ENCODE measurements at places on chromosomes 2 and 18.

DNA sequence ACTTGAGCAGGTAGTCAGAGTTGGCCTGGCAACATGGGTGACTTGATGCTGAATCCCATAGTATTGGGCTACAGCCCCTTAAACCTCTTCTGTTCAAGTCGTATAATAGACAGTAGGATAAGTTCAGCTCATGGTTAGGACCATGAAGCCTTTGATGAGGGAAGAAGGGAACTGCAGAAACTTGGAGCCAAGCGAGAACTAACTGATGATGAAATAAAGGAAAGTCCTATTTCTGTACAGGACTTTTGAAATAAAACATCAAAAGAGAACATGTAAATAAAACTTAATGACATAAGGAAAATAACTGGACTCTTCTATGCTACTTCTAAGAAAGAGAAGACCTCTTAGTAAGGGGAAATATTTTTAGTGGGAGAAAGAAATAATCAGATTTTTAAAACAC lies 51.2 kb upstream of the UGP2 start:
- no peak for DNase-seq

- DNase-seq = no peak
Measured at GRCh38 chr2:97911206-97911921, 84.4 kb downstream of the TMEM131 start.

GRCh38 chr2:134425724-134426496 lies 172.0 kb downstream of the MGAT5 start:
- no peak for DNase-seq

- no peak for DNase-seq
Measured at GRCh38 chr2:233945146-233945545, 28.0 kb downstream of the TRPM8 start.

- DNase-seq = peak; percentile 45
Measured at GRCh38 chr18:50194631-50195532, at the start of gene MYO5B. Gene MYO5B, minus strand, starts transcription at chr18:50195147. Its CDS starts 354 bp downstream, at chr18:50194793.

DNA sequence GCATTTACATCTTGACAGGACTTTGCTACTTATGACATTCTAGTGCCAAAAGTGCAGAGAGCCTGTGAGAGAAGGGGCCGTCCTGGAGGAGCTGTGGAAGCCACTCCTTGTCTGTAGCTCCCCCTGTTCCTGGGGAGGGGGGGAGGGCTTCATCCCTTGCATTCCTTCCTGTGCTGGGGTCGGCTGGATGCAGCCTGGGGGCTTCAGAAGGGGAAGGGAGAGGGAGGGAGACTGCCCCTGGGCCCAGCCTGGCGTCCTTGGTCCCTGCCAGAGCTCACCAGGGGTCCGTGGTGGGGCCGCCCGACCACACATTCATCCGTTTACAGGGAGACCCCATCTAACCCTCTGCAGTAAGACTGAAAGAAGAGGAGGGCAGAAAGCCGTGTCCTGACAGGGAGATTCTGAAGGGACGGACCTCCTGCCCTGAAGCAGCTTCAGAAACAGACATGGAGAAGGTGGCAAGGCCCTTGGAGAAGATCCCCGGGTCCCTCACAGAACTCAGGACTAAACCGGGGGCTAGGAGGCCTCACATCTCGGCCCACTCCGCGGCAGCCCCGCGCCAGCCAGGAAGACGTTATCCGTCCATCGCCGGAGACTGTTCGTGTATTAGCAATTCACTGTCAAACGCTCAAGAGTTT lies 258.3 kb upstream of the SALL3 start:
- DNase-seq = peak; percentile 62

DNA sequence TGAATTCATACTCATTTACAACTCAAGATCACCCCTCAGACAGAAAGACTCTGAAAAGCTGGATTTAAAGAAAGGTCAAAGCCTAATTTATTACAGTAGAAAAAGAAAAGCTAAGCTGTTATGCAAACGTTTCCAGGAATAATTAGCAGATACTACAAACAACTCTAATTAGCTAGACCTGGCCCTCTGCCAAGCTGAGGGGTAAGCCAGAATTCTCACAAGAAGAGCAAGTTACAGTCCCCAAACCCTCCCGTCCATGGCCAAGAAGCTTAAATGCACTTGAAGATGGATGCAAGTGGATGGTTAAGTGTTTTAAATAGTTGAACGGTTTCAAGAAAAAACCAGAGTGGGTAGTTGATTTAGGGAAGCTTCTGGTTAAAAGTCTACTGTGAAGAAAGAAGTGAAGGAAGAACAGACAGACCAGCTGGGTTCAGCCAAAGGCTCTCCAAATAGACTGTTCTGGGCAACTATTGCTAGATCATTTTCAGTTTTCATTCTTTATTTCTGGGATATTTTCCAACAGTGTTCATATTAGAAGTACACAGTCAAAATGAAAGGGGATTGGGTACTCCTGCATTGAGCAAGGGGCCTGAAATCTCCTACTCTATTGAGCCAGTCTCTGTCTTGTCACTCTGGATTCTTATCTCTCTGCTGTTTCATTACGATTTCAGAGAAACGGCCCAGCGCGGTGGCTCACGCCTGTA lies 4.8 kb downstream of the LMAN2L start:
- no peak for DNase-seq

- DNase-seq = peak; percentile 10
Measured at GRCh38 chr2:114261366-114261765, 181.1 kb upstream of the DPP10 start.

DNA sequence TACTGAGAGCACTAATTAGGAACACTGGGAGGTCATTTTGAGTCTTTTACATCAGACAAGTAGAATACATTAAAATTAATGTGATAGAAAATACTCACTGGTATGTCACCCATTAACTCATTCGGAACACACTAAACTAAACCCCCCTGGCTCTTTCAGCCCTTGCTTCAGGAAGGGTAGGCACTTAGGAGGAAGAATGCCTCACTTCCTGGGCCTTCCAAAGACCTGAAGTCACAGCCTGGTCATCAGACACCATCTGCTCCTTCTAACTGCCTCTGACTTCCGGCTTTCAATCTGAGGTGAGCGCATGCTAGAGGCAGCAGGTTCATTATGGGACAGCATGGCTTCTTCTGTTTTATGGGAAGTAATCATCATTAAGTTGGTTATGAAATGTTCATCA lies 451.4 kb downstream of the PID1 start:
- no peak for DNase-seq

- DNase-seq = no peak
Measured at GRCh38 chr18:62566199-62566598, 43.4 kb downstream of the ZCCHC2 start.

DNA sequence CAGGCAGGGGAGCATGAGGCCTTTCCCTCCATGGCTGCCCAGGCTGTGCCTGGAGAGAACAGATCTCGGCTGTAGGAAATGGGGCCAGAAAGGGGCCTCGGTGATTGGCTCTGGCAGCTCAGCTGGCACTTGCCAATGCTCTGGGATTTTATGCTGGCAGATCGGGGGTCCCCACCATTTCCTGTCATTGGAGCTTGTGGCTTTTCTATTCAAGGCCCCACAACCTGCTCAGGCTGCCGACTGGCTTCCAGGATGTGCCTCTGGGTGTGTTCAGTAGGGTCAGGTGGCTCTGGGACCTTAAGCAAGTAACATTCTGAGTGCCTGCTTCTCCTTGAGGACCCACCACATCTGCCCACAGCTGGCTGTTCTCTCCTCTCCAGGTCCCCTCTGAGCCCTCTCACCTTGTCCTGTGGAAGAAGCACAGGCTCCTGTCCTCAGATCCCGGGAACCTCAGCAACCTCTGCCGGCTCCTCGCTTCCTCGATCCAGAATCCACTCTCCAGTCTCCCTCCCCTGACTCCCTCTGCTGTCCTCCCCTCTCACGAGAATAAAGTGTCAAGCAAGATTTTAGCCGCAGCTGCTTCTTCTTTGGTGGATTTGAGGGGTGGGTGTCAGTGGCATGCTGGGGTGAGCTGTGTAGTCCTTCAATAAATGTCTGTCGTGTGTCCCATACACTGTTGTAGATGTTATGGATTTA lies 4.2 kb downstream of the GNLY start:
- no peak for DNase-seq

GRCh38 chr18:32735781-32736180 lies 37.0 kb downstream of the KLHL14 start:
- no peak for DNase-seq

- DNase-seq = no peak
Measured at GRCh38 chr2:19667085-19667484, 234.7 kb downstream of the TTC32 start.

DNA sequence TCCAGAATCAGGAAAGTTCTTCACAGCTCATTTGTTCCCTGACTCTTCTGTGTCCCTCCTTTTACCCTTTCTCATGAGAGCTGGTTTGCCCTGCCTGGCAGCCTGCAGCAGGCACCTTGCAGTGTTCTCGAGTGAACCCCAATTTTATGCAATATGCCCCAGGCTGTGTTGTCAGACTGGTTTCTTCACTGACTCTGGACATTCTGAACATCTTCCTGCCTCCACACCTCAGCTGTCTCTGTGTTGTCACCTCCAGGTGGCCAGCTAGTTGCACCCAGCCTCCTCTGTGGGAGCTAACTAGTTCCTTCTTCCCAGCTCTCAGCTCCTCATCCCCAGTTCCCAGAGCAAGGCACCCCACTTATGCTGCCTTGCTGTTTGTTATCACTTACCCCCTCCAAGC lies 5.5 kb downstream of the SETBP1 start:
- DNase-seq = no peak

GRCh38 chr2:11100130-11100529 lies 55.1 kb upstream of the SLC66A3 start:
- DNase-seq = no peak

DNA sequence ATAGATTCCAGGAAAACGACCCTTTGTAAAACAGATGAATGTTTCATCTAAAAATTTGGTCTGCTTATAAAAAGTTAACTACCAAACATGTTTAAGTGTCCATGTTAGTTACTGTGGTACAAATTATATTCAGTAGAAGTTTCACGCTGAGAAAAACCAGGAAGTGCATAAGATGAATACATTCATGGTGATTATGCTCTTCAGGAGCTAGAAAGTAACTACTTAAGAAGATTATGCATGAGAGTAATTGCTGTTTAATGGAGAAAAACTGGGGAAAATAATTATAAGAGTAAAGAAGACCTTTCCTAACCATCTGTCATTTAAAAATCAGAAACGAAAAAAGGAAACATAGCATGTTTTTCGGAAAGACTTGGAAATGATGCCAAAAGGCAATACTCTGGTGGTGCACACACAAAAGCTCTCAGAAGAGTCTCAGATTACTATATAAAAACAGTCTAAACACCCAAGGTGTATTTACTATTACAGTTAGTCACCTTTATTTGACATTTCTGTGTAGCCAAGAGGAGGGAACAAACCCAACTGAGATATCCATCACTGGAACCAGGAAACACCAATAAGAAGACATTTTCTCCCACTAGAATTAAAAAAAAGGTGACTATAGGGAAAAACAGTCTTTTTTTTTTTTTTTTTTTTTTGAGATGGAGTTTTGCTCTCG lies 38.8 kb upstream of the METTL21A start:
- no peak for DNase-seq

- DNase-seq = no peak
Measured at GRCh38 chr18:58241877-58242276, 197.9 kb downstream of the NEDD4L start.

DNA sequence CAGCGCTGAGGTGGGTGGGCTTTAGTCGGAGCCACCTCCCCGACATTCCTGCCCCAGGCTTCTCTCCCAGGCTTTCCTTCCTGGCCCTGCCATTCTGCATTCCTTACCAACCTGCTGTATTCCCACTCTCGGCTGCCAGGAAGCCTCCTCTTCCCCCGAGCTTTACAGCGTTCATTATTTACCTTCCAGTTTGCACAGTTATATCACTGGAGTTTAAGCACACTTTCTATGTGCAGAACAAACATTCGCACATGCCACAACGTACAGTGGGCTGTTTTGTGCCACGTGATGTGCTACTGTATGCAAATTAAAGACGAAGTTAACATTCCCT lies 246.3 kb downstream of the SOX11 start:
- DNase-seq = peak; percentile 92

- DNase-seq = no peak
Measured at GRCh38 chr2:129849559-129850160, 129.8 kb upstream of the RAB6C start.

DNA sequence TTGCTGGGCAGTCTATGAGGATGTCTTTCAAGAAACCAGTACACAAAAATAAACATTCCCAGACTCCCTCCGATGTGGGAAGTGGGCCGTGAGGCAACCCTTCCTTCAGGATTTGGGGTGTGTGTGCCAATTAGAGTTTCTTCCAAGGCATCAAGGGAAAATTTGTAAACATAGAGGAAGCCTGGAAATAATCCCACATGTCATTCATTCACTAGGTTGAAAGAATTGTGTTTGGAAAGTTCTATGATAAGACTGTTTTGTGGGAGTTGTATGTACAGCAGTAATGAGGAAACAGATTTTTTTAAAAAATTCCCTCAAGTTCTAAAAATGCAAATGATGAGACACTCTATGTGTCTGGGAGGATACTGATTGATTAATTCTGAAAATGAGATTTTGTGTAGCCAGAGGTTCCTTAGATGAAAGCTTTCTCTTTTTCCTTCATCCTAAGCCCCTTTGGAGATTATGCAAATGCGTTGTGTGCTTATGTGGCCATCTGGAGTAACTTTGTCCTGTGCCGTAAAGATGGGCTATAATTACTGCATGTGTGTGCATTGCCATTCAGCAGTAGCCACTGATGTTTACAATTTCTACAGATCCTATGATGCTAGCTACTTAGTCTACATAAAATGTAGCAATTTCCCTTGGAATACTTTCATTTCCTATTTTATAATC lies 107.8 kb upstream of the TPO start:
- DNase-seq = no peak

- DNase-seq = no peak
Measured at GRCh38 chr2:158305501-158305900, 151.1 kb downstream of the CCDC148 start.

DNA sequence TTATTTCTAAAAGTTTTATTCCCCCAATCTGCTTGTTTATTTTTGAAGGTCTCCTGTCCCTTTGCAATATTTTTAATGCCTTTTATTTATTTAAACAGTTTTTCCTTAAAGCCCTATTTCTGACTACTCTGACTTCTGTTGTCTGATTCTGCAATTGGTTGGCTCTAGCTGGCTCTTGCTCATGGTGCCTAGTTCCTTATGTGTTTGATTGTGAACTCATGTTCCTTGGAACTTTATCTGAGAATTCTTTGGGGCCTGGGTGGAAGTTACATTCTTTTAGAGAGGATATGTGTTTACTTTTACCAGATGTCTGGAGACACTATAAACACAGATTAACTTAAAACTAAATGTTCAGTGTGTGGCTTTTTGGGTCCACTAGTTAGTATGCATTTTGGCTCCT lies 175.9 kb downstream of the DYSF start:
- no peak for DNase-seq

Measured in ELF-1 (cell line).